H7 (cell line): ENCODE measurements at places on chromosomes 3 and 15.
A peak's percentile ranks its signal among the peaks of the same experiment; 100 is the strongest.

DNA sequence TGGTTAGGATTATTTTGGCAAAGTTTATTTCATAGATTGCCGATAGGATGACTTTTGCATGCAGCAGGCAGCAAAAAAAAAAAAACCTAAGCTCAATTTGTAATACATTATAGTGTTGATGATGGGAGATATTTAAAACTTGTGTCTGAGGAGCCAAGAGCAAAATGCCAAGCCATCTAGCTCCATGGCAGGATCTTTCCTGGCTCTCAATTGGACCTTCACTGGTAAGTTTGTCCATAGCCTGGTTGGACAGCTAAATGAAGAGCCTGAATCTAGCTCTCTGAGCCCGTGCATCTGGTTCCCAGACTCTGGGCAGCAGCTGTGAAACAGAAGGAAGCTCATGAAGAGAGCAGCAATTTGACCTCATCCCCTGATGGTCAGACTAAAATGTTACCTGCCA, 17.5 kb downstream of the STAC start:
- DNase-seq, result no peak

DNA sequence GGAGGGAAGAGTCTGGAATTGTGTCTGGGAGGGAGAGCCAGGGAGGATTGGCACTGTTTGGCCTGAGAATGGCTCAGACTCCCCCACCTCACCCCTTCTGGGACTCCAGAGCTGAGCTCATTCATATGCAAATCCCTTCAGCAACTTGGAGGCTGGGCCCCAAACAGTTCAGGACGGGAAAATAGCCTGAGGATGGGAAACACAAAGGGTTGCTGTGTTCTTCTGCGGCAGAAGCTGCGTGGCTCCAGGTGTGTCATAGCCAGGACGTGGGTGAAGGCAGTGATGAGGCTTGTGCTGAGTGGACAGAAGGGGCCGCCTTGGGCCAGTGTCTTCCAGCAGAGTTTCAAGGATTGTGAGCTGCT, 16.6 kb downstream of the MASP1 start:
- peak; percentile 85 for DNase-seq

DNA sequence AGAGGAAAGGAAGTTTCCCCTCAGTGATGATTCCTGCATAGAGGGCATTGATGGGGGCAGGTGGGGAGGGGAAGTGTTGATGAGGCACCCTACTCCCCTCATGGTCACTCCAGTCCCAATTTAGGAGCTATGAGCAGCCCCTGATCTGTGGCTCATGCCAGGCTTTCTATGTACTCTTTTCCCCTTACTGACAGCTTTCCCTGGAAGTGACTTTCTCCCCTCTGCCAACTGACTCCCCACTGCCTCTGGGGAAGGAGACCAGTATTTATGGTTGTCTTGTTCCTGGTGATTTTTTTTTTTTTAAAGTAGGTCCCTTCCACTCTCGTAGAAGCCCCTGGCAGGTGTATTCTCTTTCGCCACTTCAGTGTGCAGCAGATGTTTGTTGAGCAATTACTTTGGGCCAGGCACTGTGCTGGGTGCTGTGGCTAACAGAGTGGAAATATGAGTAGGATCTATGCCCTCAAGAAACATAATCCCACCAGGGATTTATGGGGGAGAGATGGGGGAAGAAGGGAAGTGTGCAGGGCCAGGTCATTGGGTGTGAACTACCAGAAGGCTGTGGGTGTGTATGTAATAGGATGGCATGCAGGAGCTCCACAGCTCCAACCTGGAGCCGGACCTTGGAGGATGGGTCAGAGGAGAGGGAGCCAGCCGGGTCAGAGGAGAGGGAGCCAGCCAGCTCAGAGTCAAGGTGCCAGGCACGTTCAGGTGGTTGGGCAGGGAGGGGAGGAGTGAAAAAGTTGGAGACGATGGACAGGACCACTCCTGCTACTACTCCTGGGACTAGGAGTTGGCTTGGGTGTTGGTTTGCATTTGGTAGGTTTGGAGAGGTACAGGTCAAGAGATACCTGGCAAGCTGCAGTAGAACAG, 3.5 kb downstream of the SMAD6 start:
- DNase-seq, result no peak

DNA sequence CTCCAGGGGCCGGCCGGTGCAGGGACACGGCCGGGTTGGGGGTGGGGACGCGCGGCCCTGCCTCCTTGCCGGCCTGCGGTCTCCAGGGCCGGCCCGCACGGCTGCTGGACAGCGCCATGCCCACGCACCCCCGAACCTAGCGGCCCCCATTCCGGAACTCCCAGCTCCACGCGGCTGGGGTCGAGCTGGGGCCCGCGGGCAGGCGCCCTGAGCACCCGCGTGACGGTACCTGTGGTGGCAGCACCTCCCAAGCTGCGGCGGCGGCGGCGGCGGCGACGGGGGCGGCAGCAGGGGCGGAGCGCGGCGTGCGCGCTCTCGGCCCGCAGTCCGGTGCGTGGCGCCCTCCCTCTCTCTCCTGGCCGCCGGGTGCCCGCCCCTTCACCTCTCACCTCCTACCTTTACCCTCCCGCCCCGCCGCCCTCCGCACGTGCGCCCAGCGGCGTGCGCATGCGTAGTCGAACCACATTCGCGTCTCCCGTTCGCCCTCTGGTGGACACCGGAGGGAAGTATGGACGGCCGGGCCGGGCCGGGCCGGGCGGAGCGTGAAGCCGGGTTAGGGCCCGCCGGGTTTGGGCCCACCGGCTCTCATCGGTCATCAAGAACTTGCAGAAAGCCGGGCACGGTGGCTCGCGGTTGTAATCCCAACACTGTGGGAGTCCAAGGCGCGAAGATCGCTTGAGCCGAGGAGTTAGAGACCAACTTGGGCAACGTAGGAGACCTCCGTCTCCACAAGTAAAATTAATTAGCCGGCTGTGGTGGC, at the start of gene SCAP:
Gene SCAP (minus strand): TSS at position 372 of the 760 bp plus-strand sequence. CDS start 32,948 bp downstream, outside the sequence.
- DNase-seq, result peak; percentile 98

DNA sequence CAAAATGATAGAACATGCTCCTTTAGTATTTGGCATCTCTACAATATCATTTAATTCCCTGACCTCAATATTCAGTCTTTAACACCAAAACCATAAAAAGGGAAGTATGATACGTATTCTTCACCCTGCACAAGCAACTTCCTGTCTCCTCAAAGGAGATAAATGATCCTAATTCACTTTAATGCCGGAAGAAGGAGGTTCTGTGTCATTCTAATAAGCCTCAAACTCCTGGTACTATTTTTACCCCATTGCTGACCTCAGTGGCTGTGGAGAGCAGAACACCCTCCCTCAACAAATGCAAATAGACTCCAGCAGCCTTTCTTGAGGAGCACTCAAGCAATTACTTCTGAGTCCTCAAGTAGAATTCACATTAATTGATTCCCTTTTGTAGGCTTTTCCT, 173.3 kb downstream of the TMEM108 start:
- DNase-seq, result no peak

- no peak for DNase-seq
Observed at GRCh38 chr3:112709911-112710310, 69.0 kb upstream of the CCDC80 start.

DNA sequence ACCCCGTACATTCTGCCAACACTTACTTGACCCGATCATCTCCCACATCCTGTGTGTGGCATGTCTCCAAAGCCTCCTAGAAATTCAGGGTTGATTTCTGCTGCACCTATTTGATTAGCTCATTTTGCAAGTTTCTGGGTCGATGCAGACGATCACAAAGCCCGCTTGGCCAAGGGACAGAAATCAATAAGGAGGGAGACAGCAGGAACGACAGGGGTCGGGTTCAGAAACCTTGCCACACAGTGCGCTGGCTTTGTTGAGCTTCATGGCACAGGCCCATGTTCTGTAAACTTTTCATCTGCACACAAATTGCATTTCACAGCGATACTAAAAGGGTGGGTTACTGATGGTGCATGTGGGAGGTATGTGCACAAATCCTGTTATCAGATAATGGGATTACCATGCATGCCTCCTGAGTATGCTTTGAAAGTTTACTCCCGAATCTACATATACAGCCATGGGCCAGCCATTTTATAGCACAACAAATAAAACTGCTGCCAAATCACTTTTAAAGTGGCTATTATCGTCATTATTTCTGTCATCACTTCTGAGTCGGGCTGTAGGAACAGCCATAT, 95.9 kb upstream of the ATP11B start:
- no peak for DNase-seq

- DNase-seq, result no peak
Observed at GRCh38 chr3:156417559-156418132, 137.3 kb downstream of the SSR3 start.

DNA sequence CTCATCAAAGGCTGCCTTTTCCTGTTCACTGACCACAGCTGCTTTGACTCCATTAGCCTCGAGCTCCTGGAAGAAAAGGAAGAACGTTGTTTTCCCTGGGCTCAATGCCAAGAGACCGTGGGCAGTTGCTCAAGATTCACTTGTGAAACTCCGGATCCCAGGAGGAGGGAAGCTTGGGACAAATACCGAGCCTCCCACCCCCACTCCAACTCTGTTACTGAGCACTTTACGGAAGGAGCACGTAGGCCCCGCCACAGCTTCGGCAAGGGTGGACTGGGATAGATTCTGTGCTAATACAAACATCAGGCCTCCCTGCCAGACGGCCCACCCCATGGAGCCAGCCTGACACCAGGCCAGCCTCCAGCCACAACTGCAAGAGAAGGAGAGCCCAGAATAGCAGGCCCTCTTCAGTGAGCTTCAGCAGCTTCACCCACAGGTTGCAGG, 10.8 kb upstream of the FANCD2 start:
- DNase-seq, result no peak

DNA sequence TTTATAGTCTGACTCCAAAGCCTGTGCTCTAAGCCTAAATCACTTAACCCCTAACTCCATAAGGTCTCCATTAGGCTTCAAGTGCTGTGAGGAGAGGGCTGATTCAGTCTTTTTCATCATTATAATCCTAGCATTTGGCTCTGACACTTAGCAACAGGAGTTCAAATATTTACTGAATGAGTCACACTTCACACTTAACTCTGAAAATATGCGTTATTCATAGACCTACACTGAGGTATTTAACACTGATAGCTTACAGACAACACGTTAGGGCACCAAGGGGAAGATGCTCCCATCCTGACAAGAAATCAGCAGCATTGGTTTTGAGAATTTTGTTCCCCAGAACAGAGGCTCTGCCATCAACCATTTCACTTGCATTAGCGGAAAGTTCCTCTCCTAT, 53.5 kb downstream of the MSL2 start:
- DNase-seq, result peak; percentile 18

DNA sequence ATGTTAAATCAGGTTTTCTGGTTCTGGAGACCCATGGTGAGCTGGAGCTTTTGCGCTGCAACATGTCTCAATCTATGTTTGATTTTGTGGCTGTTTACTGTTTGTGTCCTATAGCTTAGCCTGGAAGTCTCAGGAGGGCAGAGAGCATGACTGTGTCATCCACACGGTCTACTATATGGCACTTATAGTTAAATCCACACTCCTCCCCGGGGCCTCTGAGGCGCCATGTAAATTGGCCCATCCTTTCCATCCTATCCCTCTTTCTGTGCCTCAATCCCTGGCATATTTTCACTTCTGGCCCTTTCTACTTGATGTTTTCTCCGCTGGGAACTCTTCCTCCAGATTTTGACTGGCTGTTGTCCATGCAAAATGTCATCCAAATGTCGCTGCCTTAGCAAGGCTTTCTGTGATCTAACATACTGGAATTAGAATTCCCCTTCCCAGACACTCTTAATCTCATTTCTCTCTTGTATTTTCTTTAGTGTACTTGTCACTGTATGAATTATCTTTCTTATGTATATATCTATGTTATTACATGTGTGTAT, 560.8 kb upstream of the RGMA start:
- no peak for DNase-seq

DNA sequence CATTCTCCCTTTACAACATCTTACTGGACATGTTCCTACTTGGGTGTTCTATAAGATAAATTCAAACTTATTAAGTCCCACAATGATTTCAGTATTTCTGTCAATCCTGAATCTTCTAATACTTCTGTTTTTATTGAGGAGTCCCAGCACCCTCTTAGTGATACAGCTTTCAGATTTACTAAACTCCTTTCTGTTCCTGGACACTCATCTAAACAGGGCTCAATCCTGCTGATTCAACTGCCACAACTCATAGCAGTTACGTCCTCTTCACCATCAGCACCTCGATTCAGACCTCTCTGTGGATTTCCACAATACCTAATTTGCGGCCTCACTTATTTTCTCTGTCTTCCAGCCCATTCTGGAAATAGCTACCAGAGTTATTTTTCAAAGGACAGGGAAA, 101.6 kb downstream of the KCNMB2 start:
- no peak for DNase-seq

GRCh38 chr3:122057671-122058070, 2.5 kb downstream of the CD86 start:
- DNase-seq, result no peak

DNA sequence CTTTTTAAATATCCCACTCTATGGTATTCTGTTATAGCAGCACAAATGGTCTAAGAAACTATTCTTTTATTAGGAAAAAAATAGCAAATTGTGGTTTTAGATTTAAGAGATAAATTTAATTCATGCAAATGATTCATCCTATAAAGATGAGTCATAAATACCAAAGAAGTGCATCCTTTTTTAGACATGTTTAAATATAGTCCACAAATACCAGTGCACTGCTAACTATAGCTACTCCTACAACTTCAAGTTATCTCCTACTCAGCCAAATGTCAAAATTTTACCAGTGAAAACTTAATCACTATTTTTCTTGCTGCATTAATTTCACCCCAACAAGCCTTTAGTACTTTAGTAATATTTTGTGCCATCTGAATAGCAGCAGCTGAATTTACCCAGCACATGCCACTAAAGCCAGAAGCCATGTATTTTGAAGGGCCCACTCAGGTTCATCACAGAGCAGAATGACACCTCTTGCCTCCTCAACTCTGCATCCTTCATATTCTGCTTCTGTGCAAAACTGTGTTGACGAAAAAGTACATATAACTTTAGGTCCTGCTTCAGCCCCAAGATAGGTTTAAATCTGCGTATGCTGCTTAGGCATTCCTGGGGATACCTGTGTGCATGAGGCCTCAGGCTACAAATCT, 24.9 kb downstream of the CX3CR1 start:
- no peak for DNase-seq

GRCh38 chr15:38564557-38565286, at the start of gene RASGRP1:
Gene RASGRP1, minus strand, starts transcription at chr15:38564814. Its CDS starts 186 bp downstream, at chr15:38564628.
- DNase-seq, result peak; percentile 91

GRCh38 chr3:154060238-154061000, 60.8 kb upstream of the ARHGEF26 start:
- no peak for DNase-seq

GRCh38 chr15:95770196-95770595, 560.3 kb upstream of the NR2F2 start:
- DNase-seq, result peak; percentile 3

DNA sequence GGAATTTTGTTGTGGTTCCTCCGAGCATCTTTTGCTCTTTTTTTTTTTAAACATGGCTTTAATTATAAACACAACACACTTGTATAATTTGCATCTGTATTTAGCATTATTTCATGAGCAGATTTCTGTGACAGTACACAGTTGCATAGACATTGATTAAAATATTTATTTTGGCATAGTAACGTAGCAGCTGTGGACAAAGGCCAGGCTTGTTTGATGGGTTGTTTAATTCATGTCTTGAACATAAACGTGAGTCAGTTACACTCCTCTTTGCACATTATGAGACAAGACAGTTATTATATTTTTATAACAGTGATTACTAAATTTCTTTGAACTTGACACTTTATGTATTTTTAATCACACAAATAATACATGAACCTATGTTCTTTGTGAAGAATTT, 182.5 kb downstream of the CACNA2D3 start:
- DNase-seq, result no peak

GRCh38 chr15:62991698-62992097, 50.8 kb upstream of the TPM1 start:
- no peak for DNase-seq

GRCh38 chr3:24390169-24391130, 104.2 kb downstream of the THRB start:
- no peak for DNase-seq
